ENCODE measurements at places on chromosomes 11 and 22.

- DNase-seq = peak; percentile 2
Measured at GRCh38 chr11:104823657-104824056, 74.6 kb downstream of the CASP12 start.

DNA sequence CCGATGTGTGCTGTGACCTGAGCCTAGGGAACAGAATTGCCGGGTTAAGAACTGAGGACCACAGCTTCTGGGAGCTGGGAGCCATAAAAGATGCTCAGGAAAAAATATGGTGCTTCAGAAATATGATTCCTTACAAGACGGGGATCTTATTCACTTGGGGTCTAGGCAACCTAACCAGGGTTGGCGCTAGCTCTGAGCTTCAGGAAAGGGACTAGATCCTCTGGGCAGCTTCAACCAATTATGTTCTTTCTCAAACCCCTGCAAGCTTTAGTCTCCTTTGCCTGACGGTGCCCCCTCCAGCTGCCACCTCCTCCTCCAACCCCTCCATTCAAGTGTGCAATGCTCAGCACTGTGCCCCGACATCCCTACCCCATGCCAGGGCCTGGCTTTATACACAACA lies 634.1 kb upstream of the CADM1 start:
- DNase-seq = no peak

GRCh38 chr11:131326829-131327228 lies 43.6 kb upstream of the NTM start:
- DNase-seq = no peak

DNA sequence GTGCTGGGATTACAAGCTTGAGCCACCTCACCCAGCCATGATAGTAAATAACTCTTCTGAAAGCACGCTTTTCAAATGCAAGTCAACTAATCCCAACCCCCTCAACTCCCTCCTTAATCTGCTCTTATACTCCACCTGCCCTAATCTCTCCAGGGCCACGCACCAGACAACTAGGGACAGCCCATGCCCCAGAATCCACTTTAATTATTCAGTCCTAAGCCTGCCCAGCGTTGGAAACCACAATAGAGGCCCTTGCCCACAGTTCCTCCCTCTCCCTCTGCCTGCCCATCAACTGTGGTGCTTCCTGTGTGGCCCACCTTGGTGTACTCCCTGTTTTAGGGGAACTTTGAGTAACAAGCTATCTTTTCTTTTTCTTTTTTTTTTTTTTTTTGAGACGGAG lies 2.7 kb upstream of the VPREB3 start:
- DNase-seq = no peak

DNA sequence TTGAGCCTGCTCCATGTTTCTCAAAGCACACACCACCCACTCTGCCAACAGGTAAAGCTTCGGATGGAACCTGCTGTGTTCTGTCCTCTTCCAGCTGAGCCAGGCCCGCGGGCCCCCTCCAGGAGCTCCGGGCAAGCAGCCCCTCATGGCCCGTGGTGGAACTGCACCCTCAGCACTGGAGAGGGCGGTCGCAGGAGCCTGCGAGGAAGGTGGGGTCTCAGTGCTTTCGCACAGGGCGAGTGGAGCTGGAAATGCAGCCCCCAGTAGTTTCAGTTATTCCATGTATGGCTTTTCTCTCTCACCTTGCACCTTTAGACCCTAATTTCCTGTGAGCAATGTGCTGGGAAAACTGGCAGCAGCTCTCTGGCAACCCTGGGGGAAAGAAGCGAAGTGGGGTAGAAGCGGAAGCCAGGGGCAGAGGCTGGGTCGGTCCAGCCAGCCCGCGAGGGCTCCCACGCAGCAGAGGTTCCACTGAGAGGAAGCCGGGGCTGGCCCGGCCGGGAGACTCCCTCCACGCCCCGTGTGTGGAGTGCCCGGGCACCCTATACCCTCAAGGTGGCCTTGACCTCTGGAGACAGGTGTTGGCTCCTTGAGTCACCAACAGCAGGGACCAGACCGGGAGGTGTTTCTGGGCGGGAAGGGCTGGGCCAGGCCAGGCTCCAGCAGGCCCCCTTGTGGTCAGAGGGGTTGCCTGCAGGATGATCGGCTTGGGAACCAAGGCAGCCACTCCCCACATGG lies 119.9 kb upstream of the TMEM45B start:
- peak; percentile 88 for DNase-seq

DNA sequence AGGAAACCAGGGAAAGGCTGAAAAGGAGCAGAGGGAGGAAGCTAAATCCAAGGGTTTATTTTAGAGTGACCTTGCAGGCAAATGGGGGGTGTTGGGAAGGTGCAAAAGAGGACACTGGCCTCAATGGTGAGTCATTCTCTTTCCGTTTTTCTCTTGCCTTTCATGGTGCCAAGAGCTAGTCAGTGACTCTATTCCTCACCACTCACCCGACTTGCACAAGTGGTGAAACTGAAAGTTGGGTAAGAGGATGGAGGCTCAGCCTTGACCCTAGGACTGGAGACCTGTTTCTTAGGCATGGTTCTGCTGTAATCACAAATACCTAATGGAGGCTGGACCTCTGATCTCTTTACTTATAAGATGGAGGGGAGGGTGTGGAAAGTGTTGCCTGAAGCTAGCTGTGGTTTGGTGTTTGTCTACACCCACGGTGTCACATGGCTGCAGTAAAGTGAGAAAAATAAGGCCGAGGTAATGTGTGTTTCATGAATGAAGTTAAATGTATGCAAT lies 67.3 kb upstream of the CREB3L1 start:
- peak; percentile 44 for DNase-seq

- DNase-seq = no peak
Measured at GRCh38 chr22:32725369-32725988, 76.0 kb upstream of the TIMP3 start.

DNA sequence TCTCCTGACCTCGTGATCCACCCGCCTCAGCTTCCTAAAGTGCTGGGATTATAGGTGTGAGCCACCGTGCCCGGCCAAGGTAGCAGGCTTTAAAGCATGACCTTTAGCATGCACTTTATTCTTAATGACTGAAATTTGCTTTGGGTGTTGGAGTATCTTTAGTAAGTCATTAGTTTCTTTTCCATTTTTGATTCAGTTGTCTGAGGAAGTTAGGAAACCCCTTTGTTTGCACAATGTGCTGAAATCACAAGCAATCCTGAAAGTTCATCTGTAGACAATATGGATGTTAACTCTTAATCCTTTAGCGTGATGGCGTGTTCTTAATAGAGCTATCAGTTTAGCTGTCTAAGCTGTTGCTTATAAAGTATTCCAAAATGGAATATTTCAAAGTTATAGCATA lies 16.8 kb downstream of the SDHD start:
- DNase-seq = no peak

- DNase-seq = no peak
Measured at GRCh38 chr11:9851366-9851765, 187.5 kb downstream of the SWAP70 start.

DNA sequence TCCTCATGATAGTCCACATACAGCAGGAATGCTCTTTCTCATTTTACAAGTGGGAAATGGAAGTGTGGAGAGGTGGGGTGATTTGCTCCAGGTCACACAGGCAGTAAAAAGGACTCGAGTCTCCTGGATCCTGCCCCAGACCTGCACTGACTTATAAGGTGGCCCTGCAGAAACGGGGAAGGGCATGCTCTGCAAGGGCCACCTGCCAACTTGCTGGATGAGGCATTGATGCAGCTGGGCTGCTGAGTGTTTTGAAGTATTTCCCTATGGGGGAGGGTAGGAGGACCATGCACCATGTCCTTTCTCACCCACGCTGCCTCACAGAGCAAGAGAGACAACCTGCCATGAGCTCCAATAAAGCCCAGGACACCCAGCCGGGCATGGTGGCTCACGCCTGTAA lies 36.9 kb downstream of the OR6Q1 start:
- DNase-seq = no peak

DNA sequence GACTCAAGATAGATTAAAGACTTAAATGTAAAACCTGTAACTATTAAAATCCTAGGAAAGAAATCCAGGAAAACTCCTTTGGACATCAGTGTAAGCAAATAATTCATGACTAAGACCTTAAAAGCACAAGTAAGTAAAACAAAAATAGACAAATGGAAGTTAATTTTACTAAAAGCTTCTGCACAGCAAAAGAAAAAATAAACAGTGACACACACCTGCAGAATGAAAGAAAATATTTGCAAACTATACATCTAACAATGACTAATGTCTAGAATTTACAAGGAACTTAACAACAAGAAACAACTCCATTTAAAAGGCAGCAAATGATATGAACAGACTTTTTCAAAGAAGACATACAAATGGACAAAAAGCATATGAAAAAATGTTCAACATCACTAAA lies 359.1 kb downstream of the LUZP2 start:
- no peak for DNase-seq

DNA sequence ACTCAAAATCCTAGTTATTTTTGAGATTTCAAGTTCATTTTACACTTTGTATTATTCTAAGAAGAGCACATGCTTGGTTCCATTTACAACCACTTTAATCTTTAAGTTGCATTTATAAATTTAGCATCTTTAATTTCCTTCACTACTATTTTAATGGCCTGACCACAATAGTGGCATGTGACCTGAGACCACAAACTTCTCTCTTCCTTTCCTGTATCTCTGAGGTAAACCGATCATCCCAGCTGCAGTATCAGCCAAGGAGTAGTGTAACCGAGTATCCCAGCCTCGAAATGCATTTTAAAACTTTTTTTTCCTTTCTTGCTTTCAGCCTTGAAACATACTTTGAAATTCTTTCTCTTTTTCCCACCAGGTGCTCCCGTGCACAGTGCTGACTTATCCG lies 28.7 kb upstream of the CBX6 start:
- DNase-seq = no peak

- DNase-seq = no peak
Measured at GRCh38 chr11:73412308-73412707, 36.1 kb downstream of the RELT start.

DNA sequence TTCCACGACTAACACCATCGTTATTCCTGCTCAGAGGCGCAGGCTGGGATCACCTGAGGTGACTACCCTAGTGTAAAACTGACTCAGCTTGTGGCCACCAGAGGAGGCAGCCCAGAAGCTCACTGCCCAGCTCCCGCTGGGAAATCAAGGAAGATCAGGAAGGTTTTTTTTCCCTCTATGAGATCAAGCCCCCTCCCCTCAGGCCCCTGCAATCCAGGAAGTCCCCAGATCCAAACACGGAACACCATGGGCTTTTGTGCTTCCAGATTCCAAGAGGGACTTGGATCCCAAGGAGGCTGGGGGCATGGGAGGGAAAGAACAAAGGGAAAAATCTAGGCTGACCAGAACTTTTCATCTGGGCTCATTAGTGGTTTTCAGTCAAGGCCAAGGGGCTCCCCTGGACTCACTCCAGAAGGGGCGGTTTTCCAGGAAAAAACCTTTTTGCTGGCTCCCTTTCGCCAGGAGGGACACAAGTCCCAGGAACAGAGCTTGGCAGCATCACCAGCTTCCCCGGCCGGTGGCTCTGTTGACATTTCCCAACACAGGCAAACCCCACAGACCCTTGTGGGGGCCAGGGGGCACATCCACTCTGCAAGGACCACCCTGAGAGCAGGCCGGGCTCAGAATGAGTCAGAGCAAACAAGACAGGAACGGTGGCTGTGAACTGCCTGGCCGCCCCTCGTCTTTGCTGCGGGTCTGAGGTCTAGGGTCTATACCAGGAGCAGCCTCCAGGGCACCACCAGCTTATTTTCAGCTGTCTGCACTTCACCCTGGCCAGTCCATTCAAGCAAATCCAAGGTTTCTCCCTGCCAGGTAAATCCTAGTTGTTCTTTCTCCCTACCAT lies 36.8 kb downstream of the MYH9 start:
- no peak for DNase-seq

DNA sequence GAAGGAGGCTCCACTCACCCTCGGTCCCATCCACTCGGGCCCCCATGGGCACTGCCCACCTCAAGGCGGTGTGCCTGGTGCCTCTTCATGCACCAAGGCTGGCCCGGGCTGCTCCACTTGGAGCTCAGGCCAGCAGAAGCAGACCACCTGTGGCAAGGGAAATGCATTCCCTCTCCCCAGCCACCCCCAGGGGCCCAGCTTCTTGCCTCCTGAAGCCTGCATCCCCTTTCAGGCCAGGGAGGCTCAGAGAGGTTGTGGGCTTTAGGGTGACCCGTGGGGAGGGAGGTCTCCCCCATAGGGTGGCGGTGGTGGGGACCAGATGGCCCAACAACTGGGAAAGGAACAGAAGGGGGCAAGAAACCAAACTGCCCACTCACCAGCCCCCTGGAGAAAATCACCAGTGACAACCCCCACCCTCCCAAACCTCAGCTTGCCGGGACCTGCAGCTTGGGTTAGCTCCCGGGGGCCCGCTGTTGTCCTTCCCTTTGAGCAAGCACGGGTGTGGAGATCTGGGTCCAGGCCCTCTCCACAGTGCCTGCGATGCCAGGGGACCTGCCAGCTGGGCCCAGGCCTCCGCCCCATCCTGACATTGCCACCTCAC lies 8.4 kb downstream of the CBX6 start:
- no peak for DNase-seq

DNA sequence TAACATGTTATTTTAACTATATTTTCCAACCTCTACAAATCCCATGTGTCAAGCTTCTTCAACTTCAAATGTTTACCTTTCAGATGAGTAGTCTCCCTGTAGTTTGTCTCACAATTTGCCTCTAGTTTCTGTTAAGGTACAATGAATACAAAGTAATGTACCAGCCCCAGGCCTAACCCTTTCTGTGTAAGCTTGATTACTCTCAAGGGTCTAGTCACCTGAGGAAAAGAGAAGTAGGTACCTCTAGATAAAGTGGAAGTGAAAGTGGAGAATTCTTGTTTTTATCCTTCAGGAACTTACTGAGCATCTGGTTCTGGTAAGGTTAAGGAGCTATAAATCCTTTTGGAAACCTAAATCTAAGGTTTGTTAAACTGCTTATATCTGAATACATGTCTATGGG lies at the start of gene OR51A7:
TSS of gene OR51A7 (plus strand) at position 300 of the 400 bp plus-strand sequence. CDS start 3,587 bp downstream, outside the sequence.
- DNase-seq = no peak

DNA sequence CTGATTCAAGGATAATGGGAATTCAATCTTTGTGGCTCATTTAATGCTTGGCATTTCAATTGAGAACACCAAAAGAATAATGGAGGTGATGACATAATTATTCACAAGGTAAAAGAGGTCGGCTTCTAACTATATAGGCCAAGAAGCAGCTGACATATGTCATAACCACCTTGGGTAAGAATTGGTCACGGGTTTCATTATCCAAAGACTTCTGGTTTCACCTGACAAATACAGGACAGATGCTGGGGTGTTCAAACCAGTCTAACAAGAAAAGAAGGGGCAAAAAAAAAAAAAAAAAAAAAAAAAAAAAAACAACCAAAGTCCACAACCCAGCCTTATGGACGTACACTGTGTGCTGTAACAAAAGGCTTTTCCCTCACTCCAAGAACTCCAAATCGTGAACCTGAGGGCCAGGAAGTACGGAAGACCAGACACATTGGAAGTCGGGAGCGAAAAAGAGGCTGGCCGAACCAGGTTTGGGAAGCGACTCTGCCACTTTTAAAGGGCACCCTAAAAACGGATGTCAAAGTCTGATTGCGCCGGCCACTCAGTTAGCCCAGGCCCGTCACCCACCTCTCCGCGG lies 385 bp downstream of the HARBI1 start:
- no peak for DNase-seq

- DNase-seq = no peak
Measured at GRCh38 chr11:74446532-74446938, 20.8 kb downstream of the KCNE3 start.

DNA sequence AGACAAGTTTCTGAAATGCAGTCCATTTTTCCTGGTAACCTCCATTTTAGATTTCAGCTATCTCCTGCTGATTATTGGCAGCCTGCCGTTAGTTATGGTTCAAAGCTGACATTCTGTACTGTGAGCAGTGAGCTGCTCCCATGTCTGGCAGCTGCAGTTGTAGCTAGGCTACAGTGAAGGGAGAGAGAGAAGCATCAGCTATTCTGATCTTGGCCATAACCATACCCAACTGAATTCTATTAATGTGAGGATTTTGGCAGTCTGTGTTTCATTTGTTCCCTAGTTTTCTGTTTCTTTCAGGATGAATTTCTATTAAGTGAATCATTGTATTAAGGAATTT lies 33.4 kb downstream of the SIK2 start:
- DNase-seq = no peak

- DNase-seq = no peak
Measured at GRCh38 chr11:27115051-27115650, 74.5 kb downstream of the BBOX1 start.
